NCI-H774 (cell line): ENCODE measurements at places on chromosomes 3 and 15.

DNA sequence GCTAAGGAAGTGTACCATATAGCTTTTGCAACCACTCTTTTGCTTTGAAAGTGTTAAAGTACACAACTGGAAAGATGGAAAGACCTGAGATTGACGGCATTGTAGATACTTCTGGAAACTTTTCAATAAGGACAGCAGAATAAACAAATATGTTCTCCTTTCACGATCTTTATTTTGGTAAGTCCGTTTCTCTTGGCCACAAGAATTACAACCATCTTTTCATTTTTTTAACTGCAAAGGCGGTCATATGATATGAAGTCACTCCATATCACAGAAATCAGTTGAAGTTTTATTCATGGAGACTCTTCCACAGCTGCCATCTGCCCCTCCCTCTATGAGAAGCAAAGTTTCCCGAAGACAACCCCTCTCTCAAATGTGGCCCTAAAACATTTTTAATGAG lies 303.4 kb upstream of the ICE2 start:
- no peak for DNase-seq

GRCh38 chr3:185744997-185745843 lies 79.6 kb downstream of the IGF2BP2 start:
- DNase-seq, result no peak

DNA sequence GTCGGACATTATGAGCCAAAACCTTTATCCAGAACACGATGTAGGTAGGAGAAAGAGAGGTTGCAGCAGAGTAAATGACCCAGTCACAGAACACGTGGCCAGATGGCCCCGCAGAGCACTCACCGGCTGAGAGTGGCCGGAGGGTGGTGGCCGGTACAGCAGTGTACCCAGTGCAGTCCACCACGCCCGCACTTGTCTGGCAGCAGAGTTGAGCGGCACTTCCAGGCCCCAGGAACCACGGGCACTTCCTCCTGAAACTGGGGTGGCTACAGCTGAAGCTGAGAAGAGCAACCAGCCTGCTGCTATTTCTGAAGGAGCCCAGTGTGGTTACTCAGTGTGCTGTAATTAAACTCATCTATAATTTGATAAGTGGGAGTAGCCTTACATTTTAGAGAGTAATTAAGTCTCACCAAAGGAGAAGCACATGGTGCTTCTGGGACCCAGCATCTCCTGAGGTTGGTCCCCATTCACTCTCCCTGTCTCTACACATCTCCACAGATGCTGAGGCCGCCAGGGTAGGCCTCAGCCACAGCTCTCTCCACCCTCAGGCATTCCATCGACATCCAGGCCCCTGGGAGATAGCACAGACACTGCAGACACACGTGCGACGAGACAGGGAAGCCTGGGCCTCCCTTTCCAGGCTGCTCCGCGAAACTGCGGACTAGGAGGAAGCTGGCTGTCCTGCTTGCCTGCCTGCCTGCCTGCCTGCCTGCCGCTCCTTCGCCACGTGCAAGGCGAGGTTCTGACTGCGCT lies 49.8 kb downstream of the BDH1 start:
- no peak for DNase-seq

DNA sequence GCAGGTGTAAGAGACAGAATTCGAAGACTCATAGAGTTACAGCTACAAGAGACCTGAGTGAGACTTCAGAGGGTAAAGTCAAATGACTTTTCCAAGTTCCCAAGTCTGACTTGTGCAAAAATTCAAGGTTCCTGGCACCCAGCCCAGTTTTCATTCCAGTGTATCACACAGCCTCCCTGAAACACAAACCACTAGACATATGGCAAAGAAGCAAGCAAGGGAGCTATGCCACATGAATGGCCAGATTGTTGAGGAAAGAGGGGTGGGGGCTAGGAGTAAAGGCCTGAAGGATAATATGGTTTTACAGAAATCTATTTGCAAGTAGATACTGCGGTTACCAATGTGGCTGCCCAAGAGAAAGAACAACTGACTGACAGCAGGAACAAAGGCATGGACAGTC lies 301.2 kb downstream of the MECOM start:
- DNase-seq, result no peak

DNA sequence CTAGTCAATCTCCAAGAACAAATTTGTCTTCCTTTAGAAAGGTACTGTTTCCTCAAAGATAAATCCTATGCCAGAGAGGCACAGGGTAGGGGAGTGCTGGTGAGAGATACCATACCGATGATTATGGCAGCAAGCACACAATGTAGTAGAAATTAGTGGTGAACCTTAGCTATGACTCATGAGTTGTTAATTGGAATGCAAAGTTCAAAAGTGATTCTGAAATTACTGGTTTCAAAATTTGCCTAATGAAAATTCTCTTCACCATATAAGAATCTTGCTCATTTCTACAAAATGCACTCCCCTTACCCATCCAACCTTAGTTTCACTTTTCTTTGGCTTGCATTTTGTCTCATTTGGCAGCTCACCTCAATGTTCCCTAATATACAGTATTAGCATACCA lies 139.5 kb upstream of the SLC2A2 start:
- no peak for DNase-seq

- DNase-seq, result no peak
Measured at GRCh38 chr3:177379045-177379444, 181.8 kb upstream of the TBL1XR1 start.

DNA sequence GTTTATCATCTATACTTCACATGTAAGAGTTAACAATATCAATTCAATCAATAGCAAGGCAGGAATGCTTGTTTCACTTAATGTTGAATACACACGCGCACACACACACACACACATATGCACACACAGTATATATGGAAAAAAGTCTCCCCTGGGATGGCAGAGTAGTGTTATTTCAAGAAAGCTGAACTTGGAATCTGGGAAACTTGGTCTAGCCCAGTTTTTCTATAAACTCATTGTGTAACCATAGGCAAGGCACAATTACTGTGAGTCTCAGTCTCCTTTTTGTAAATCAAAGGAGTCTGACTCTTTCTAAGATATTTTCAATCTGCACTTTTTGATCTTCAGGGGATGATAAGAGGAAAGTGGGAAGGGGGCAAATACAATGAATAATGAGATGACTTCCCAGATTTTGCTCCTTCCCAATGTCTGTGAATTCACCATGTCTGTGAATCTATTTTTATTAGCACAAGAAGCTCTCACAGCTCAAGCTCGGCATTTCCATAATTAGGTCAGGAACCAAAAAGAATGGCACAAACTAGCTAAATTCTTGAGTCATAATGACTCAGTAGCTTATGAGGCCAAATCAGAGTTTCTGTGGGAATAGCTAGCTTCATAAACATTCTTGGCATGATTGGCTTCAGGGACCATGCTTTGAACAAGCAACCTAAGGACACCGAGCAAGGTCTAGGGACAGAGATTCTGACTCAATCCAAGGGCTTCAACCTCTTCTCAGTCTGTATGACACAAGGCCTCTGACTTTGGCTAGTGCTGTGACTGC lies 227.4 kb upstream of the DCBLD2 start:
- DNase-seq, result no peak
